ENCODE measurements at places on chromosomes 12 and 14.

GRCh38 chr12:53968214-53969127 is 4.5 kb upstream of the HOXC11 start:
- no peak for DNase-seq

DNA sequence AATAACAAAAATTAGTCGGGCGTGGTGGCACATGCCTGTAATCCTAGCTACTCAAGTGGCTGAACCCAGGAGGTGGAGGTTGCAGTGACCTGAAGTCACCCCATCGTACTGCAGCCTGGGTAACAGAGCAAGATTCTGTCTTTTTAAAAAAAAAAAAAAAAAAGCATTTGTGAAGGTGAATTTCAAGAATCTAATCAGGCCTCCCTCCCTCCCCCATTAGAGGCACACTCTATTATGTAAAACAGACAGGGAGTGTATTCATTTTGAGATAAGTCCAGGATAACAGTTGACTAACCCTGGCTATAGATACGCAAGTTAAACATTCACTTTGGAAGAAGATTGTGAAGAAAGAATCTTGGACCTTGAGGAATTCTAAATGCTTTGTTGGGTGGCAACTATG is 2.9 kb downstream of the RESF1 start:
- DNase-seq, result no peak

- no peak for DNase-seq
Observed at GRCh38 chr14:85675957-85676356, 146.0 kb downstream of the FLRT2 start.

- DNase-seq, result no peak
Observed at GRCh38 chr14:54229136-54229535, 167.7 kb upstream of the CDKN3 start.

- DNase-seq, result no peak
Observed at GRCh38 chr12:131123817-131124216, 170.1 kb downstream of the ADGRD1 start.

- peak; percentile 49 for DNase-seq
Observed at GRCh38 chr14:64971943-64972791, at the start of gene RAB15. TSS of gene RAB15 (minus strand) at chr14:64972336. CDS start at chr14:64972076, 260 bp downstream.

GRCh38 chr12:91454179-91454578 is 271.6 kb upstream of the DCN start:
- DNase-seq, result no peak

- DNase-seq, result no peak
Observed at GRCh38 chr14:32330351-32331111, 1.4 kb downstream of the AKAP6 start.

DNA sequence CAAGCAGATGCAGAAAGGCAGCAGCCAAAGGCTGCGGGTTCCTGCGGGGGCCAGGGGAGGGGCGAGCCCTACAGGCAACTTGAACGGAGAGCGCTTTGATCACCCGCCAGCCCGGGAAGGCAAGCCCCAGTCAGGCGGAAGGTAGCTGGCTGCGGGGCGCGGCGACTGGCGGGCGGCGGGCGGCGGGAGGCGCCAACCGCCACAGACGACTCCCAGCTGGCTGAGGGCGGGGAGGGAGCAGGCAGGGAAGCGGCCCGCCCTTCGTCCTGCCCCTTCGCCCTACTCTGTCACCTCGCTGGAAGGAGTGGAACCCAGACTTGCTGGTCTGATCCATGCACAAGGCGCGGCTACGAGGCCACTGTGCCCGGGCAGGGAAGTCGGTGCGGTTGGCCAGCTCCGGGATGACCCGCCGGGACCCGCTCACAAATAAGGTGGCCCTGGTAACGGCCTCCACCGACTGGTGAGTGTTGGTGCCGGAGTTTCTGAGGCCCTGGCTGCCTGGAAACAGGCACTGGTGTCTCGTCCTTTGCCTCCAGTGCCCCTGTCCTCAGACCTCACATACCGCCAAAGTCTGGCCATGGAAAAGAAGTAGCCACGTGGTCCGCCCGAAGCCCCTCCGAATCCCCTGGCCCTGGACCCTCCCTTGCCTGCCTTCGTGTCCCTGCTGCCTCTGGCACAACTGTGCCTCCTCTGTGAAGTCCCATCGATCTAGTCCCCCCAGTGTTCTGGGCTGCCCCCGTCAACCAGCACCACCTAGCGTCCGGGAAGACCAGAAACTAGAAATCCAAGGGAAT is 15.4 kb upstream of the CARMIL3 start:
- peak; percentile 70 for DNase-seq

GRCh38 chr12:113812411-113813228 is 153.5 kb downstream of the RBM19 start:
- no peak for DNase-seq

DNA sequence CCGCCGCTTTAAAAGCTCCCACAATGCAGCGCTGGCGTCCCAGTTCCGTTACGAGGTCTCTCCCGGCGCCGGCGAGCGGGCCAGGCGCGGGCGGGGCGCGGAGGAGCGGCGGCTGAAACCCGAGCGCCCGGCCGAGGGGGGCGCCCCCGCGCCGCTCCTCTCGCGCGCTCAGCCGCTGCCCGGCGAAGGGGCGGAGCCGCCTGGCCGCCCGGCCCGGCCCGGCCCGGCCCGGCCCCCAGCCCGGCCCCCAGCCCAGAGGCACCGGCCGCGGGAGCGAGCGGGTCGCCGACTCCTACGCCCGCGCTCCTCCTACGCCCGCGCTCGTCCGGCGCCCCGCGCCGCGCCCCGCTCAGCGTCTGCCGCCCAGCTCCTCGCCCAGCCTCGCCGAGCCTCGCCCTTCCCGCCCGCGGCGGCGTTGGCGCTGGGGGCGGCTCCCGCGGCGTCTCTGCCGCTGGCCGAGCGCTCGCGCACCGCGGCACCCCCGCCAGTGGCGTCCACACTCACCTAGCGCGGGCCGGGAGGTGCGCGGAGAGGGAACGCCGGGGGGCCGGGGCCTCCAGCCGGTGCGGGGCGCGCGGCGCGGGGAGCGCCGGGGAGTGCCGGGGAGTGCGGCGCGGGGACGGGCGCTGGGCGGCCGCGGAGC is at the start of gene RASSF8:
Gene RASSF8, plus strand, starts transcription at position 255 of the 643 bp plus-strand sequence. CDS start 96,662 bp downstream, outside the sequence.
- no peak for DNase-seq

DNA sequence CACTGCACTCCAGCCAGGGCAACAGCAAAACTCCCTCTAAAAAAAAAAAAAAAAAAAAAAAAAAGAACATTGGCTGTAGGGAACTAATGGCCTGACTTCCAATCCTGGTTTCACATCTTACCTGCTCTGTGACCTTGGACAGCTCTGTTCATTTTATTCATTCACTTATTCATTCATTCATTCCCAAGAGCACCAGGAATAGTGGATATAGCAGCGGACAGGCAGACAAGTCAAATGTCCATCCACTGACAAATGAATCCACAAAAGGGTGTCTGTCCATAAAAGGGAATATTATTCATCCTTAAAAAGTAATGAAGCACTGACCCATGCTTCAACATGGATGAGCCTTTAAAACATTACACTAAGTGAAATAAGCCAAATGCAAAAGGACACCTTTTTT is 27.6 kb upstream of the C12orf76 start:
- DNase-seq, result no peak

- DNase-seq, result no peak
Observed at GRCh38 chr12:19287302-19287701, 152.0 kb upstream of the AEBP2 start.

- no peak for DNase-seq
Observed at GRCh38 chr14:45679853-45680252, 426.9 kb upstream of the MIS18BP1 start.

GRCh38 chr12:120489018-120489417 is 6.9 kb upstream of the DYNLL1 start:
- no peak for DNase-seq

GRCh38 chr12:48145981-48146380 is 11.3 kb downstream of the ASB8 start:
- no peak for DNase-seq

DNA sequence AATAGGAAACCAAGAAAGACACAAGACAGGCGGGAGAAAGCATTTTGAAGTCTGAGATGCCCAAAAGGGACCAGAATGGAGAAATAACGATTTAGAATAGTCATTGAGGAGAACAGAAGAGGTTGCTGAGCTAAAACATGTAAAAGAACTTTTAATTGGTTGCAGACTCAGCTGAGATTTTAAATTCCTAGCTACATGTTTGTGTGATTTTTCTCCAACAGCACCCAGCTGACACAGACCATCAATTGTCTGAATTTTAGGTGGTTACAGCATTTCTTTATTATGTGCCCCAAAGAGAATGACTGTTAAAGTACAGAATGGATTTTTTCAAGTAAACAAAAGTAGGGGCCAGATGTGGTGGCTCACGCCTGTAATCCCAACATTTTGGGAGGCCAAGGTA is 50.3 kb downstream of the BAZ1A start:
- DNase-seq, result no peak

GRCh38 chr12:42327227-42327590 is 1.2 kb downstream of the PPHLN1 start:
- DNase-seq, result no peak

GRCh38 chr14:94780536-94781399 is 10.9 kb upstream of the GSC start:
- DNase-seq, result no peak

- DNase-seq, result no peak
Observed at GRCh38 chr14:92386637-92387036, 63.7 kb downstream of the SLC24A4 start.

DNA sequence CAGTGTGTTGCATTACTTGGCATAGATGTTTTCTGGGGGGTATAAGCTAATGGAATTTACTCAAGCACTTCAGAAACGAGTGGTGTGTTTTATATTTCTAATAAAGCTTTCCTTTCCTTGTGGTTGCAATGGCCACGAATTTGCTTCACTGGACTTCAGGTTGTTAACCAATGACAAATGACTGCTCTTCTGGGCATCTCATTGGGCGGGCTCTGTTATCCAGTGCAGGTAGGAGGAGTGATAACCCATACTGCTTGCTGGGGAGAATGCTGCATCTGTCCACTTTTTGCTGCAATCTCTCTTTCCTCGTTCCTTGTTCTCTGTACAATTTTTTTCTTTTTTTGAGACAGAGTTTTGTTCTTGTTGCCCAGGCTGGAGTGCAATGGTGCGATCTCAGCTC is 80.0 kb upstream of the RPH3A start:
- DNase-seq, result no peak

- peak; percentile 21 for DNase-seq
Observed at GRCh38 chr14:56491299-56492285, 88.0 kb upstream of the TMEM260 start.

DNA sequence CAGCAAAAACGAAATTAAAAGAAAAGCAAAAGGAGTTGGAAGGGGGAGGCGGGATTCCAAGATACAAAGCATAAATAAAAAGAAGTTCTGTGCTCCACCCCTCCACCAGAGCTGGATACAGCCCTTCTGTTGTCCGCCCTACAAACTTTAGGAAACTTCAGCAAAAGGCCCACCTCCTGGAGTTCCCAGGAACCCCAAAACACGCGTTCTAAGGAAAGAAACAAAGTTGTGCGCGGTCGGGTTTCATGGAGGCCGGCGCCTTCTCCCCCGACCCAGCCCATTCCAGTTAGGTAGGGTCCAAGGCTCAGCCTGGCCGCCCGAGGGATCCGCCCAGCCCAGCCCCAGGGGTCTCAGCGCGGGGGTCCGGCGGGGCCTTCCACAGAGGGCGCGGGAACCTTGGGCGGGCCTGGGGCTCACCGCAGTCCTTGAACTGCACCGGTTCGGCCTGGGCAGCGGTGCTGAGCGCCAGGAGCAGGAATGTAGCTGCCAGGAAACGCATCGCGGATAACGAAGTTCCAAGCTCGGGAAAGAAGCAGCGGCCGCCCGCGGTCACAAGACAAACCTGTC is at the start of gene NPC2:
Gene NPC2, minus strand, starts transcription at position 530 of the 567 bp plus-strand sequence. Its CDS starts 31 bp downstream, at position 499.
- no peak for DNase-seq

DNA sequence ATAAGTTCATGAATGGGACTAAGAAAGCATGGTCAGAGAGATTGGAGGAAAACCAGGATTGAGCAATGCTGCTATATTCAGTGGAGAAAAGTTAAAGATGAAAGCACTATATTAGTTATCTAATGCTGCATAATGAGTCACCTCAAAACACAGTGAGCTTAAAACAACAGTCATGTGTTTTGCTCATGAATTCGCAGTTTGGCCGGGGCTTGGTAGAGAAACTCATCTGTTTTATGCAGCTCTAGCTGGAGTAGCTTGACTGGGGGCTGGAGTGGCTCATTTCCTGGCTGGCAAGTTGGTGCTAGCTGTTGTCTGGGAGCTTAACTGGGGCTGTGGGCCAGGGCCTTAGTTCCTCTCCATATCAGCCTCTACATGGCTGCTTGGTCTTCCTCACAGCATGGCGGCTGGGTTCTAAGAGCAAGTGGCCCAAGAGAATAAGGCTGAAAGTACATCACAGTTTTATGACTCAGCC is 90.1 kb downstream of the ADCK1 start:
- DNase-seq, result no peak
